ENCODE measurements at places on chromosomes 7 and 10.

DNA sequence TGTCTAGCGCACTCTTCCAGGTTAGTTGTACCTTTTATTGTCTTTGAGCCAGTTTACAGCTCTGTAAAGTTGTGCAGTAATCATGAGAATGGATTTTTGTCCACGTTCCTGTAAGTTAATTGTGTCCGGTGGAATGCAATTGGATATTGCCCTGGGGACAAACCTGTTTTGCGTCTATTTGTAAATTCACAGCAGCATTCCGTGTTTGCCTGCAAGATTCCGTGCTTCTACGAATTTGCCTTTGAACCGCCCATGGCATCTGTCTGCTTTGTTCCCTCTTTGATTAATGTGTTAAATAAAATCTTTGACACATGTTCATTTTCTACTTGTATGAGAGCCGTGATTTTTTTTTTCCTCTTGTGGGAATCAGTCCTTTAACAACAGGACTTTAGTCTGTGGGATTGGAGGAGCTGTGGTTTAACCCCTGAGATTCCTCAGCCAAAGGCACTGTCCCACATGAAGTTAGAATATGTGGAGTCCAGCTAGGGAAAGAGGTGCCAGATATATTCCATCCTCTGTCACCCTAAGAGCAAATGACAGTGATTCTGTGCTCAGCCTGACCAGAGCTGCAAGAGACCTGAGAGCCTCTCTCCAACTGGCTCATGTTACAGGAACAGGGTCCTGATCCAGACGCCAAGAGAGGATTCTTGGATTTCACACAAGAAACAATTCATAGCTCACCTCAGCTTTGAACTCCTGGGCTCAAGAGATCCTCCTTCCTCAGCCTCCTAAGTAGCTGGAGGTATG lies 126.3 kb downstream of the COL26A1 start:
- no peak for DNase-seq

DNA sequence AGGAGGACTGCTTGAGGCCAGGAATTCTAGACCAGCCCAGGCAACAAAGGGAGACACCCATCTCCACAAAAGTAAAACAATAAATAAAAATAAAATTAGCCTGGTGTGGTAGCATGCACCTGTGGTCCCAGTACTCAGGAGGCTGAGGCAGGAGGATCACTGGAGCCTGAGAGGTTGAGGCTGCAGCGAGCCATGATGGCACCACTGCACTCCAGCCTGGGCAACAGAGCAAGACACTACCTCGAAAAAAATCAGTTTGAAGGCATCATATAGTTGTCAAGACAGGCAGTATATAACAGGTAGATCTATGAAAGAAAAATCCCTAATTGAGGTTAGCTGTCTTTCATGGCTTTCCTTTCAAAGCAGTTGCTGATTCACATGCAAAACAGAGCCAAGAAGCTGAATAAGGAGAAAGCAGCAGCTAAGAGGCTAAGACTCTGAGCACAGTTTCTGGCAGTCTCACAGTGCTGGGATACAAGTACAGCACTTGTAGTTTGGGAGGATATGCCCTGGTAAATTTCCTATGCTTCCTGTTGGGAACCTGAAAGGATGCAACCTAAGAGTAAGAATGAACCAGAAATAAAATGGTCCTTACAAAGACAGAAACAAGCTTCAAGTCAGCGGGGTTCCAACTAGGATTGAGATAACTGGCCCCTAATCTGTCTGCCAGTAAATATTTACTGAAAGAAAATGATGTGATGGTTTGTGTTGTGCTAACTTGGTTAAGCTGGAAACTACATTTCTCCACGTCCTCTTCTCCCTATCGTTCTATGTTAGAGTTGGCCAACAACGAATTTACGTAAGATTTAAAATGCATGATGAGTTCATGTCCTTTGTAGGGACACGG lies 368.5 kb upstream of the HPS1 start:
- no peak for DNase-seq

DNA sequence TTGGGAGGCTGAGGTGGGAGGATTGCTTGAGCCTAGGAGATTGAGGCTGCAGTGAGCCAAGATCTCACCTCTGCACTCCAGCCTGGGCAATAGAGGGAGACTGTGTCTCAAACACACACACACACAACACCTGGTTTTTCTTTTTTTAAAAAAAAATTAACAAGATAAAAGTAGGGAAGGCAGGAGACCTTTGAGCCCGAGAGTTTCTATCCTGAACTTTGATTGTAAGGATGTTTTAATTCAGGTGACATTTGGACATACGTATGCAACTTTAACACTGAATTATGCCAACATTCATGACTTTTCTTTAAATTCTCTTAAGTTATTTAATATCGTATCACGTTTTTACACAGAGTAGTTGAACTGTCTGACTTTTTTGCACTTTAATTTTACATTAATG lies 11.7 kb upstream of the CYP2E1 start:
- no peak for DNase-seq

GRCh38 chr10:34816501-34817002 lies 1.5 kb upstream of the PARD3 start:
- no peak for DNase-seq

DNA sequence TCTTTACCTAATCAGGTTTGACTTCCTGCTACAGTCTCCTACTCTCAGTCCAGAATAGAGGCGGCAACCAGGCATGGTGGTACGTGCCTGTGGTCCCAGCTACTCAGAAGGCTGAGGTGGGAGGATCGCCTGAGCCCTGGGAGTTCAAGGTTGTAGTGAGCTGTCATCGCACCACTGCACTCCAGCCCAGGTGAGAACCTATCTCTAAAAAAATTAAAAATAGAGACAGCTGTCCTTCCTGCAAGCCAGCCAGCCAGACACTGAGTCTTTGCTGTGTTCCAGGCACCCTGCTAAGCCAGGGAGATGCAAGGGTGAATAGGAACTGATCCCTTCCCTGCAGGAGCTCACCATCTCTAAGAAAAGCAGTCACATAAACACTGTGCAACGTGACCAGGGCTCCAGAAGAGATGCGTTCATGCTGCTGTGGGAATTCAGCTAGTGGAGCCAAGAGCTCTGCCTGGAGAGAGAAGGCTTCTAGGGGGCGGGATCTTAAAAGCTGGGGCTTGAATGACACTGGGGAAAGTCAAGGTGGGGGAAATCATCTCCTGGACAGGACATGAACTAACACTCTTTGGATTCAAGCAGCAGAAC lies 22.1 kb upstream of the SLIT1 start:
- DNase-seq = no peak

DNA sequence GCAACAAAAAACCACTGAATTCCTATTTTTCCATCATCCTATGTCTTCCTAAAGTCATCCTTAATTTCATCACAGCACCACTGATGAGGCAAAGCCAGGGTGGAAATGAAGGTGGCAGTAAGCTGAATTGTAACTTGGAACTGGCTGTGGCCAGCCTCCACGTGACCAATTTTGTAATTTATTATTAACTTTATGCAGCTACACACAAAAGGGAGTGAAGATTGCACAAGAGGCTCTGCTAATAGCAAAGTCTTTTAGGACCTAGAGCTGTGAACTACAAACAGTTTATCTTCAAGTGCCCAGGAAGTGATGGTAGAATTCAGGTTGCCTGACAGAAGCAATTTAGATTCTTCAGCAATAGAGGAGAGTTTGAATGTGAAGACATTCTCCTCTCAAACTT lies 176.4 kb downstream of the CCDC71L start:
- no peak for DNase-seq

DNA sequence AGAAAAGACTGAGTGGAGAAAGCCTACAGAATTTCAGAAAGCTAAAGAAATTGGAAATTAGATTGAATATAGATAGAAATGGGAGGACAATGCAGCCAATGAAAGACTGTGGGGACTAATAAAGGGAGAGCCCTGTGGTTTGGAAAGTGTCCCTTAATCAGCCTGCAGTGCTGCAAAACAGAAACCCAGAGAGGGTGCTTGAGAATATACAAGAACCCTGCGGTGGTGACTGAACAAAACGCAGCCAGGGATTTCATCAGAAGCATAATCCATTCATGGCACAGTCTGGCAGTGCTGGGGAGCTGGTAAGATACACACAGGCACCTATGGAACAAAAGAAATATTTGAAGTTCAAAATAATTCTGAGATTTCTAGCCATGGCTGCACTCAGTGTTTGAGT lies 19.1 kb downstream of the CEP41 start:
- no peak for DNase-seq

DNA sequence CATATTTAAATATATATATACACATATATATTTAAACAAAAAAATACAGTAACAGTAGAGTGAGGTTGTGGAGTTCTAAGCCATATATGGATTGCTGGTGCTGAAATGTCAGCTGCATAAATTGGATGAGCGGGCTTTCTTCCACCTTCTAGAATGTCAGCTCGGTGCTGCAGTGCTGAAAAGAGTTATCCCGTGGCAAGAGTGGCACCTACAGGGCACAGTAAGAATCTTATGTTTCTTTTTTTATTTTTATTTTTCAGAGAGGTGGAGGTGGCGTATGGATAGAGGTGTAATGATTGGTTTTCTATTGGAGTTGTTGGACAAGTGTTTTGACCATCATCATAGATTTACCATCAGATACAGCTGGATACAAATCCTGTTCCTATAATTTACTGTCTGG lies 86.2 kb upstream of the DYNC1I1 start:
- DNase-seq = no peak

DNA sequence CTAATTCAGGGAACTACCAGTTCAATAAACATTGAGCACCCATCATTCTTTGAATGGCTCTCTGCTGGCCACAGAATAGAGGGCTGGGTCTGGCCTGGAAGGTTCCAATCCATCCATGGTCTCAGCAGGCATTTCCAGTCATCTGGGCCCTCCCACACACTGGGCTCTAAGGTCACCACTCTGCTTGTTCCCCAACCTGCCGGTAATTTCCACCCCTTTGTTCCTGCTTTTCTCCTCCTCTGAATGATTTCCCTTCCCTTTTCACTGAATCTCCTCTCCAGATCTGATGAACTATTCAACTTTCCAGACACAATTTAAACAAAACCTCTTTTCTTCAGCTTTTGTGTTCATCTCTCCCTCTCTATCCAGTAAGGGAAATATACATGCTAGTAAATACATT lies 2.6 kb downstream of the BZW2 start:
- DNase-seq = no peak

GRCh38 chr10:86967481-86967941 lies 771 bp upstream of the ADIRF start:
- no peak for DNase-seq

- no peak for DNase-seq
These were observed 5.5 kb downstream of the CREB3L2 start for GRCh38 chr7:137996386-137996851.

DNA sequence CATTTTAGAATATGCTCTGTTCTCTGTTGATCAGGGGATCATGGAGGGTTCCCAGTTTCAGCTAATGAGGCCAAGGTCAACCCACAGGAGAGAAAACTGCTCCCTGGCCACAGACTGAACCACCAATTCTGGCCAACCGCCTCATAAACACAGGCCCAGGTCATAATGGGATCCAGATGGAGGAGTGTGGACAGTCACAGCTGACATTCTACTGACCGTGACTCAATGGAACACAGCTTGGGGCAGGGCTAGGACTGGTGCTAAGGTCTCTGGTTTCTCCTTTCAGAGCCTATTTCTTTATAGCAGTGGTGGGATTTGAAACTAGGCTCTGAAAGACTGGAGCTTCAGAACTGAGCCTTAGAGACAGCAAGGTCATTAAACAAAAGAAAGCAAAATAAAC lies 68.3 kb downstream of the HIPK2 start:
- DNase-seq = no peak

GRCh38 chr10:91551856-91552255 lies 81.0 kb downstream of the PPP1R3C start:
- no peak for DNase-seq

- no peak for DNase-seq
These were observed 16.9 kb upstream of the ZNF777 start for GRCh38 chr7:149477494-149478443.
